ENCODE measurements at places on chromosomes 13 and 19. TPM values are rescaled to one million over a fixed set of nuclear protein-coding genes. Genes with fewer than 3 reads are reported as not detected.

RFPL4AL1 gene
- not detected for total RNA-seq

KIR2DL3 gene
- total RNA-seq: not detected

CYP2F1 gene
- not detected for total RNA-seq

KLF2 gene
- 16.1 TPM for total RNA-seq

HSPB6 gene
- 0.09 TPM for total RNA-seq

ZNF606 gene
- 10.2 TPM for total RNA-seq

ADGRE3 gene
- total RNA-seq: not detected

APOC1 gene
- 1.5 TPM for total RNA-seq

ZSCAN5C gene
- total RNA-seq: not detected

LGALS7B gene
- total RNA-seq: not detected

RGL3 gene
- 1.6 TPM for total RNA-seq

ZNF492 gene
- 0.34 TPM for total RNA-seq

KLF5 gene
- 1.1 TPM for total RNA-seq

KCNRG gene
- 9.5 TPM for total RNA-seq

ZNF611 gene
- total RNA-seq: 5.4 TPM

CEBPA gene
- total RNA-seq: 0.33 TPM

POU2F2 gene
- 0.11 TPM for total RNA-seq

PLPP2 gene
- 38.1 TPM for total RNA-seq

ZNF578 gene
- 0.54 TPM for total RNA-seq

TIMM44 gene
- total RNA-seq: 20.6 TPM

POP4 gene
- total RNA-seq: 55.8 TPM

FBN3 gene
- not detected for total RNA-seq

SPRY2 gene
- 14.6 TPM for total RNA-seq

ZIC5 gene
- under 0.01 TPM for total RNA-seq
